ENCODE measurements at places on chromosomes 11 and 22.

- DNase-seq = no peak
Measured at GRCh38 chr11:48055292-48056132, 75.2 kb downstream of the PTPRJ start.

- DNase-seq = no peak
Measured at GRCh38 chr11:110422306-110422905, 7.3 kb upstream of the FDX1 start.

DNA sequence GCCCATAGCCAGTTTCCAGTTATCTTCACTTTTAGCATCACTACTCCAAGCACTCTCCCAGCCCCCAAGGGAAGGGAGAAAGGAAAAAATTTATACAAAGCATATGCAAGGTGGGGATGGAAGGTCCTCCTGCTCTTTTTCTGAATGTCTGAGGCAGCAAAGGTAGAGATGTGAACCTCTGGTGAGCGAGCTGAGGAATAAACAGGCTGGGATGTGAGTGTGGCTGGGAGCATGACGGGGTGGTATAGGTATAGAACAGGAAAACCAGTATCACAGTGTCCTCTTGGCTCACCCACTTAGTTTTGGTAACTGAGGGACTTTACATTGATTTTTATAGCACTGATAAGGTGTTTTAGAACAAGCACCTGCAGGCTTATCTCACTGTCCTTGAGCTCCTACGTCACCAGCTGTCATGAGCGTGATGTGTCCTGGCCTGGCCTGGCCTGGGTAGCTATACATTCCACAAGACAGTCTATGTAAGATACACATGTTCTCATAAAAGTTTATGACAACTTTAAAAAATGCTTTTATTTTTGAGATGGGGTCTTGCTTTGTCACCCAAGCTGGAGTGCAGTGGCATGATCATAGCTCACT lies 10.3 kb upstream of the POLD3 start:
- DNase-seq = no peak

GRCh38 chr11:76682684-76683083 lies 12.1 kb upstream of the LRRC32 start:
- DNase-seq = no peak

GRCh38 chr11:123577081-123577598 lies 77.3 kb downstream of the SCN3B start:
- peak; percentile 81 for DNase-seq

DNA sequence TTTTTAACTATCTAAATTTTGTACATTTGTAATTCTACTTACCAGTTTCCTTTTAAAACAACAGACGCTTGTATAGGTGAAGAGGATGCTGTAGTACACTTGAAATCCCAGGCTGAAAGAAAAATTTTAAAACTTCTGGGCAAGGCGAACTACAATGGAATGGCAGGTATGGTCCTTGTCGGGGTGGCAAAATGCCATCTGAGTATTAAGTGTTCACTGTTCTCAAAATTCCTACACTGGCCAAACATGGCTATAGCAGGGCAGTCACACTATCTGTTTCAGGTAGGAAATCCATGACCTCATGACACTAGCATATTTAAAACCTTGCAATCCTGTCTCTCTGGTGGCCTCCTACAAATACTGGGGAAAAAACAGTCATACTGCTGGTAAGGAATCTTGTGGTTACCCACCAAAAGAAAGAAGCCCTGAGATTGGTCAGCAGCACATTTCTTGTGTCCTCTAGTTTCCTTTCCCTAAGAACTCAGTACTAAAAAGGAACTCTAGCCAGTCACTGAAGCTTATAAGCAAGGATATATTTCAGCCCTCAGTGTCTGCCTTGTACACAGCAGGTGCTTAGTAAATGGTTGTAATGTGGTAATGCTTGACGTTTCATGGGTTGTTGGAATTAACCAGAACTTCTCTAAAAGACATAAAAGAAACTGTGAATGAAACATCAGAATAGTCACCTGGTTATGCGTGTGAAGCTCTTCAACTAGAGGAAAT lies 5.2 kb upstream of the ZC3H12C start:
- no peak for DNase-seq

- DNase-seq = no peak
Measured at GRCh38 chr11:130023204-130023603, 20.6 kb upstream of the PRDM10 start.

GRCh38 chr11:14713496-14714244 lies 70.1 kb downstream of the PDE3B start:
- no peak for DNase-seq

GRCh38 chr11:22037505-22037904 lies 155.4 kb upstream of the ANO5 start:
- no peak for DNase-seq

- no peak for DNase-seq
Measured at GRCh38 chr11:83072350-83073242, 899 bp upstream of the RAB30 start.

GRCh38 chr11:65786786-65787636 lies at the start of gene OVOL1:
OVOL1 (plus strand) TSS chr11:65787063; CDS start chr11:65787374, 311 bp downstream.
- DNase-seq = no peak

GRCh38 chr11:122756417-122756816 lies 81.9 kb upstream of the CRTAM start:
- peak; percentile 30 for DNase-seq

DNA sequence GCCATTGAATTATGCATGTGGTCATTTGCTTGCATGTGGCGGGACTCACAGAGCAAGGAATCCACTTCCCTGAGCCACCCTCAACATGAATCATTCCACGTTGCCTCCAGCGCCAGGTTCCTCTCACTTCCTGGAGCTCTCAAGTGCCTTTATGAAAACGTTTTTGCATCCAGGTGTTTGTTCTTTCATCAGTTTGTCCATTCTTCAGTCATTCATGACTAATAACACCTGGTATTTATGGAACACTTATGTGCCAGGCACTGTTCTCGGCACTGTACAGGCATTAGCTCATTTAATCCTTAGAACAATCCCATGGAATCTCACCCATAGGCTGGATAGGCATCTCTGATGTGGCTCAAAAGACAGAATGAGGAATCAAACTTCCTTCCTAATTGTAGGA lies 256.1 kb upstream of the SYN3 start:
- DNase-seq = no peak

GRCh38 chr11:115765803-115766239 lies 261.6 kb upstream of the CADM1 start:
- no peak for DNase-seq

GRCh38 chr11:94128291-94128745 lies 323 bp upstream of the PANX1 start:
- DNase-seq = no peak

- peak; percentile 60 for DNase-seq
Measured at GRCh38 chr11:70203751-70204465, 812 bp downstream of the FADD start.

GRCh38 chr11:44950625-44951476 lies at the start of gene TP53I11:
TP53I11 (minus strand) TSS chr11:44950883; CDS start chr11:44938335, 12,548 bp downstream.
- no peak for DNase-seq

DNA sequence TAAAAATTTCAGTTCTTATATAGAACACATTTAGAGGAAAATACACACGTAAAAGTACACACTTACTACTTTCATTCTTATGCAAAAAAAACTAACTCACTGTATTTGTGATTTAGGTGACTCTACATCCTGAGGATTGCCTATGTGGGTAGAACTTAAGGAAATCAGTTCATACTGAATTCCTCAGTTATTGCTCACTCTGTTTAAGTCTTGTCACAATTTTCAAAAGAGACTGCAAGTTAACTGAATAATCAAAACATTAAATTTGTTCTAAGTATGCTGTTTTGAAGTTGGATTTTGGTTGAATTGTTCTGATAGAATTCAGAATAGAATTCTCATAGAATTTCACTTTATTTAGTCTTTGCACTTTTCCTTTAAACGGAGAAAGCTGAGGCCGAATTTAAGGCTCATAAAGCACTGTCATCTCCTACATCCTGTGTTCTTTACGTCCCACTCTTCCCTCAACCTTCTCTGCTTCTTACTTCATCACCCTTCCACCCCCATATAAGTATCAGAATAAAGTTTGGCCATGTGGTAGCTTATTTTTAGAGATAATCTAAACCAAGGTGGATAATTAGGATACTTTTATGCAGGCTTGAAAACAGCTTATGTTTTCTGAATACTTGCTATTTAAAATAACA lies 59.8 kb downstream of the APOL5 start:
- no peak for DNase-seq

GRCh38 chr11:130215531-130216220 lies 56.1 kb downstream of the ST14 start:
- no peak for DNase-seq

DNA sequence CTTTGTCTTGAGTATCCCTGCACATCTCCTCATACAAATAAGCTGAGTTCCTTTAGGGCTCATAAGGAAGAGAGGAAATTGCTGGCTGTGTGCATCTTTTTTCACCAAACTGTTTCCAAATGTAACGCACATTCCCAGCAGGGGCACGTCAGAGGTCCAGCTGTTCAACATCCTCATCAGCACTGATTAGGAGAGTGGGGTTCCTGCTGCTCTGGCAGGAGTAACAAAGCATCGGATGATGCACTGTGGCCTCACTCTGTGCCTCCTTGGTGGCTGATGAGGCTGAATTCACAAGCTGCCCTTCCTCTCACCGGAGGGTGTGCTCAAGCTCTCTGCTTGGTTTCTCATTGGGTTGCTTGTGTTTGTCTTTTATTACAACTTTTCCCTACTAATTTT lies 35.5 kb upstream of the SLC25A1 start:
- DNase-seq = no peak

GRCh38 chr11:1837171-1838076 lies 1.4 kb upstream of the TNNI2 start:
- DNase-seq = peak; percentile 53

- no peak for DNase-seq
Measured at GRCh38 chr11:125069008-125069407, 5.9 kb downstream of the SLC37A2 start.

DNA sequence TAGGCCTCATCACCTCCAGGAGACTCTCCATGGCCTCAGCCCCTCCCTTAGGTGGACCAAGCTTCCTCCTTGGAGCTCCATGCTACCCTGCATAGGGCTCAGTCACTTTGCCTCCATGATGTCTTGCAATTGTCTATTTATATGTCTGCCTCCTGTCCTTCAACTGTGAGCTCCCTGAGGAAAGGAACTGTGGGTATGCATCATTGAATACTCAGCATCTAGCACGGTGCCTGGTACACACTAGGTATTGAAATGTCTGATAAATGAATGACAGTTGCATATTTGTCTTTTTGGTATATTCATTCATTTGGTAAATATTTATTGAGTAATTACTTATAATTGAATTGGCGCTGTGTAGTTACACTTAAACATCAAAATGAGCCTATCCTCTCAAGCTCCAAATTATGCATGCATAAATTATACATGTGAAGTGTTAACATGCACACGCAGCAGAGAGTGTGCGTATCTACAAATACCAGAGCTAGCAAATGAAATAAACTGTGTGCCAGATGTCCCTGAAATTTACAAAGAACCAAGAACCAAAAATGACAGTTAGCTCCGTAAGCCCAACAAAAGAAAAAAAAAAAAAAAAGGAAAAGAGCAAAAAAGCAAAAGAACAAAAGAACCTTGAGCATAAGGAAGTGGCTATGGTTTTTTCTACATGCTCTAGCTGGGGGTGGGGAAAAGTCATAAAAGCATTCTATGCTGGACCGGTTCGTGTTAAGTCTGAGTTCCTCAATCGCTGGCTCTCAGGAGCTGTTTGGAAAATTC lies 25.2 kb downstream of the GRAP2 start:
- no peak for DNase-seq

- no peak for DNase-seq
Measured at GRCh38 chr11:71568704-71569349, 3.5 kb downstream of the KRTAP5-10 start.

- DNase-seq = no peak
Measured at GRCh38 chr22:36658900-36659299, 44.7 kb downstream of the CACNG2 start.

DNA sequence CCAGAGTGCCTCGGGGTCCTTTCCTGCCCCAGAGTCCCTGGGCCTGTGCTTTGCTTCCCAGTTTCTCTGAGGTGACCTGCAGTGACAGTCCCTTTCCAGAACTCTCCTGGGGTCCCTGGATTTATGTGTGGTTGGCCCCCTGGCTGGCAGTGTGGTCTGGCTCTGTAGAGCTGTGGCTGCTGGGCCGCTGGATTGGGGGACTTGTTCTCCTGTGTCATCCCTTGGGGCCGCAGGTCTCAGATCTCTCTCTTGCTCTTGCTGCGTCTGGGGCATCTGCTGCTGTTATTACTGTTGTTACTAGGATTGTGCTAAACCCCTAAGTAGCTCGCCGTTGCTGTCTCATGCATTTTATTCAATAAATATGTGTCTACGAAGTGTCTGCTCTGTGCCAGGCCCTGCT lies 31.9 kb downstream of the FAM83F start:
- DNase-seq = no peak

- no peak for DNase-seq
Measured at GRCh38 chr11:3642071-3642951, 519 bp upstream of the ART5 start.

- DNase-seq = no peak
Measured at GRCh38 chr11:80196041-80196440, 755.2 kb upstream of the TENM4 start.

- no peak for DNase-seq
Measured at GRCh38 chr22:23564276-23564675, 15.8 kb downstream of the IGLL1 start.

DNA sequence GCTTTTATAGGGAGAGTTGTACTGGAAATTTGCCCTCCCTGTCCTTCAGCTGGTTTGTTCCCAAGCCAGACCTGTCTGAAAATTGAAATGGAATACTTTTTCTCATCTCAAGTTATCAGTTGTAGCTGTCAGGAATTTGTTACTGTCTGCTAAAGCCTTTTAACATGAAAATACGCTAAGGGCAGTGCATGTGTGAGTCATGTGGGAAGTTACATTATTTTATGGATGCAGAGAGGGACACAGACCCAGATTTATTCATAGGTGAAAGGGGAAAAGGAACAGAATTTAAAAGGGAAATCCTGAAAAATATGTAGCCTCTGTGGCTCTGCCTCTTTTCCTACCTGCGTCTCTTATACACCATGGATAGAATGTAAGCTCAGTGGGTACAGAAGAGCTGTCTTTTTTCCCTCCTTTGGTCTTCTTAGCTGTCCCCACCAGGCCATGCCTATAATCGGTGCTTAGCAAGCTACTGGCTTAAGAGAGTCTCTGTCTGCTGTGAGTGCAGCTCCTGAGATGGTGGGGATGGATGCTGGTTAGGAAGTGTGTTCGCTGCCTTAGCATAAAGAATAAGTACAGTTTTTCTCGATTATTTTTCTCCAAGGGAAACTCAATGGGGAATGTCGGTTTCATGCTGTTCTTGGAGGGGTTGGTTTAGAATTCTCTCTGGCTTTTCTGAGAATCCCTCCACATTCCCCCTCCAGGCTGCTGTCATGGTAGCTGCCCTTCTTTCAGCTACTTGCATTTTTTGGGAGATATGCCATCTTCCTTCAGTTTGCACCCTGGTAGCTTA lies 166.8 kb downstream of the TEAD1 start:
- DNase-seq = no peak

Measured in head of caudate nucleus (tissue), 42 donors.